ENCODE measurements at places on chromosomes 3 and 15. TPM values are rescaled to one million over a fixed set of nuclear protein-coding genes. Genes with fewer than 3 reads are reported as not detected.
A peak's percentile ranks its signal among the peaks of the same experiment; 100 is the strongest.

- no peaks in the 10 kb centered on the region for H3K27me3 ChIP-seq
- no peaks in the 10 kb centered on the region for H3K36me3 ChIP-seq
- H3K27ac ChIP-seq: no peak overlapping the region
- DNase-seq: no peak
- H3K4me1 ChIP-seq: no peaks in the 10 kb centered on the region
Observed at GRCh38 chr3:76735152-76735551, 304.7 kb upstream of the ROBO2 start.

GRCh38 chr3:111952086-111952485, 26.7 kb upstream of the ABHD10 start:
- no peak overlapping the region for H3K4me3 ChIP-seq
- peaks cover 7% of the 10 kb centered on the region for H3K36me3 ChIP-seq
- no peak overlapping the region for H3K27ac ChIP-seq

DNA sequence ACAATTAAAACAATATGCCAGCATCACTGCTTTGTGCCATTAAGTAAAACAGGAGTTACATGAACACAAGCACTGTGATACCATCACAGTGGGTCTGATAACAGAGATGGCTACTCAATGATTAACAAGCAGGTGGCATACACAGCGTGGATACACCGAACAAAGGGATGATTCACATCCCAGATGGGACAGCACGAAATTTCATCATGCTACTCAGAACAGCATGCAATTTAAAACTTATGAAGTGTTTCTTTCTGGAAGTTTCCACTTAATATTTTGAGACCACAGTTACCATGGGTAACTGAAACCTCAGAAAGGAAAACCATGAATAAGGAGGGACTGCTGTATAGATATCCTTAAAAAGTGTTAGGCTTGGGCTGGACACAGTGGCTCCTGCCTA, 44.5 kb downstream of the SLC24A1 start:
- H3K27ac ChIP-seq: no peak overlapping the region
- no peaks in the 10 kb centered on the region for H3K27me3 ChIP-seq
- no peak for DNase-seq
- H3K4me1 ChIP-seq: no peaks in the 10 kb centered on the region
- peaks cover 2% of the 10 kb centered on the region for H3K36me3 ChIP-seq

DNA sequence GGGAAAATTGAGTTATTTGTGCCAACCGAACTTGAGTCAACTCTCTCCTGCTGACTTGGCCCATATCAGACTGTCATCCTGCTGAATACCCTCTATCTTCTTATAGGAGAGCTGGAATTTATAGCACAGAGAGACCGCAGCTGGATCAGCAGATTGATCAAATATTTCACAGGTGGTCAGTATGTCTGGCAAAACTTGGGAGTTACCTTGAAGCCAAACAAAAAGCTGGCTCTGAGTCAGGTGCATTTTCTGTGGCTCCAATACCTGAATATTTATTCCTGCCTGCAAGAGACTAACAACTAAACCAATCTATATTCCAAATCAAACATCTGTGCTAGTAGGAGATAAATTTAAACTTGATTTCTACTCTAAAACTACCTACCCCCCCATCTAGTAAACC, 752.1 kb upstream of the ALCAM start:
- peaks cover 2% of the 10 kb centered on the region for H3K4me1 ChIP-seq
- H3K27ac ChIP-seq: no peak overlapping the region
- no peak overlapping the region for H3K4me3 ChIP-seq
- no peaks in the 10 kb centered on the region for H3K27me3 ChIP-seq
- H3K36me3 ChIP-seq: no peaks in the 10 kb centered on the region

DNA sequence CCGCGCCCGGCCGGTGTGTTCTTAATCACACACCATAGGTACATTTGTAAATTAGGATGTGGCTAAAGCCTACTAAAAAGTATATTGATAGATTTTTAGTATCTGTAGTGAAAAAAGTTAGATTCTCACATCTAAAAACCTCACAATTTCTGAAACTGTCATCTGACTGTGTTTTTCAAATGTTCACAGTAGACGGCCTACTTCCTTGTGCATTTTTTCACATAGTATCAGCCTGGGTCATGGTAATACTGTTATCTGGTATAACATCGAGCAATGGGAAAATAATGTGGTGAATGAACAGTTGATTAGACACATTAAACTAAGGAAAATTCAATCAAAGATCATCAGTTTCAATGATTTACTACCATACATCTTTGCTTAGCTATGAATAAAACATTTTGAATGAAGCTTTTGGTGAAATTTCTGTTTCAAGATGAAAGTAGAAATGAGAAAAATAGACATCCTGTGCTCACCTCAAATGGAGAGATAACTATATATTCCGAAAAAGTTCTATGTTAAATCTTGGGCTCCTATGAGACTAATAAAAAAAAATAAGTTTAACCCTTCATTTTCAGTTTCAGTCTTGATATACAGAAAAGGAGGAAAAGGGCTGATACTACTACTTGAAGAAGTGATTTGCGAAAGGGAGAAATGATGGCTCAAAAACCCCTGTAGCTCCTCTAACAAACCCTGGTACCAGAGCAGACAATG, 262.7 kb downstream of the ZBTB20 start:
- no peak overlapping the region for H3K27ac ChIP-seq
- H3K36me3 ChIP-seq: no peaks in the 10 kb centered on the region
- no peak overlapping the region for H3K4me3 ChIP-seq
- no peaks in the 10 kb centered on the region for H3K4me1 ChIP-seq

The LSAMP gene
- 0.88 TPM for total RNA-seq

DNA sequence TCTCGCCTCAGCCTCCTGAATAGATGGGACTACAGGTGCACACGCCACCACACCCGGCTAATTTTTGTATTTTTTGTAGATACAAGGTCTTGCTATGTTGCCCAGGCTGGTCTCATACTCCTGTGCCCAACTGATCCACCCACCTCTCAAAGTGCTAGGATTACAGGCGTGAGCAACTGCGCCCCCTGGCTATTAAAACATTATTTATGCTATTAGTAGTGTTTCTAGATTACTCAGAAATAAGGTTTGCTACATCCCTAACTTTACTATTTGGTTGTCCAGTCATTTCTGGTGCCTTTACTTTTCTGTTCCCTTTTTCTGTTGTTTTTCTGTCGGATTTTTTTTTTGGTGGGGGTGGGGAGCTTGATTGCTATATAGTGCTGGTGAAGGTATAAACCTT, 393.6 kb upstream of the TPM1 start:
- H3K36me3 ChIP-seq: no peaks in the 10 kb centered on the region
- no peaks in the 10 kb centered on the region for H3K27me3 ChIP-seq
- H3K4me1 ChIP-seq: peaks cover 2% of the 10 kb centered on the region
- H3K27ac ChIP-seq: no peak overlapping the region
- H3K4me3 ChIP-seq: no peak overlapping the region

The AKAP13 gene
- total RNA-seq: 224 TPM

DNA sequence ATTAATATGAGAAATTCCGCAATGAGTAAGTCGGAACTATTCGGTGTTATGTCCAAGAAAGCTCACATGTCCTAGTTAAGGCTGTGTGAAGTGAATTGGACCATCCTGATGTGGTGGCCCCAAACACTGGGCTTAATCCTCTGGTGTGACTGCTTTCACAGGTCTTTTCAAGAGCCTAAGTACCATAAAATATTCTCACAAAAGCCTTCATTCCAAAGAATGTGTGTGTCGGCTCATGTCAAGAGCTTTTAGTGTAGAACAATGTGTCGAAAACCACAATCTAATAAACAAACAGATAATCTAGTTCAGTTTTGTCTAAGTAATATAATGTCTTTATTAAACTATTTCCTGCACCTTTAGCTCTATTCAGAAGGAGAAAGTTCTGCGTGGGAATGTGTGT, 311.4 kb downstream of the LPP start:
- no peak overlapping the region for H3K27ac ChIP-seq
- peaks cover 6% of the 10 kb centered on the region for H3K4me1 ChIP-seq
- DNase-seq: no peak
- peaks cover 3% of the 10 kb centered on the region for H3K36me3 ChIP-seq
- no peaks in the 10 kb centered on the region for H3K27me3 ChIP-seq
- H3K4me3 ChIP-seq: no peak overlapping the region

- peak; percentile 52 for DNase-seq
- H3K4me3 ChIP-seq: no peak overlapping the region
- H3K27ac ChIP-seq: no peak overlapping the region
- H3K27me3 ChIP-seq: no peaks in the 10 kb centered on the region
Observed at GRCh38 chr3:129313415-129313664, 34.7 kb downstream of the HMCES start.

GRCh38 chr3:120102674-120103073, 8.4 kb upstream of the GSK3B start:
- H3K27me3 ChIP-seq: no peaks in the 10 kb centered on the region
- H3K4me3 ChIP-seq: no peak overlapping the region
- no peaks in the 10 kb centered on the region for H3K36me3 ChIP-seq
- no peak for DNase-seq
- no peaks in the 10 kb centered on the region for H3K4me1 ChIP-seq
- no peak overlapping the region for H3K27ac ChIP-seq

DNA sequence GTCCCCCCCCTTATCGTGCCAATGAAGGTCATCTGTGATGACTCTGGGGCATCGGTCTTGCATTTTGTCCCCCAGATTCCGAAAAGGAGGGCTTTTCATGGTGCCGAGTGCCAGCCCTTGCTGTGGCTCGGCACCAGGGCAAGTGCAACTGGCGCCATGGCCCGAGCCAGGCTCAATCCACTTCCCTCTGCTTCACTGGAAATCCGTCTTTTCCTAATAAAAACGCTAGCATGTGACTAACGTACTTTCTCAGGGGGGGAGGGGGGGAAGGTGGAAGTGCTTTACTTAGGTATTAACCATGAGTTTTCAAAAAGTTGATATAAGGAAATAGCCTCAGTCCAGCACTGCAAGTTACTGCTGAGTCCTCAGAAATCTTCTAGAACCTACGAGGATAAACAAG, 20.5 kb downstream of the TRPM1 start:
- H3K27ac ChIP-seq: no peak overlapping the region
- no peaks in the 10 kb centered on the region for H3K36me3 ChIP-seq
- no peak for DNase-seq

- H3K27me3 ChIP-seq: no peaks in the 10 kb centered on the region
- H3K27ac ChIP-seq: no peak overlapping the region
- H3K4me3 ChIP-seq: no peak overlapping the region
- no peak for DNase-seq
- no peaks in the 10 kb centered on the region for H3K36me3 ChIP-seq
Observed at GRCh38 chr15:63473999-63474809, 30.2 kb upstream of the USP3 start.

- no peak overlapping the region for H3K27ac ChIP-seq
- H3K4me1 ChIP-seq: no peaks in the 10 kb centered on the region
- H3K36me3 ChIP-seq: no peaks in the 10 kb centered on the region
- H3K27me3 ChIP-seq: no peaks in the 10 kb centered on the region
Observed at GRCh38 chr15:80424381-80424780, 20.2 kb downstream of the ARNT2 start.

- H3K4me1 ChIP-seq: no peaks in the 10 kb centered on the region
- no peak overlapping the region for H3K4me3 ChIP-seq
- no peaks in the 10 kb centered on the region for H3K27me3 ChIP-seq
- H3K27ac ChIP-seq: no peak overlapping the region
Observed at GRCh38 chr3:72976281-72976741, 20.3 kb upstream of the PPP4R2 start.

DNA sequence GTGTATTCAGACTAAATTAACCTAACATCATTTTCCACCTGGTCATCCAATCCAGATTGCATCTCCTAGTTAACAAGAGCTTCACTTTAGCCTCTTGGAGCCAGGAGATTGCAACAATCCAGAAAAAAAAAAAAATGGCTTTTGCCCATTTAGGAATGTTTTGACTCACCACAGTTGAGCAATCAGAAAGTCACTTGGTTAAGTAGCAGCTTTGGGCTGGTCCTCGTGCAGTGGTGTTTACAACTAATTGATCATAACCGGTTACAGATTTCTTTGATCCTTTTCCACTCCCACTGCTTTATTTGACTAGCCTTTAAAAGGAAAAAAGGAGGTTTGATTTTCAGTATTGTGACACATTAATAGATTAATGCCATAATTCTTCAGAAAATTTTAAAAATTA, 688.8 kb upstream of the CCDC54 start:
- H3K4me1 ChIP-seq: no peaks in the 10 kb centered on the region
- H3K27me3 ChIP-seq: no peaks in the 10 kb centered on the region
- DNase-seq: no peak
- H3K4me3 ChIP-seq: no peak overlapping the region
- H3K27ac ChIP-seq: no peak overlapping the region
- no peaks in the 10 kb centered on the region for H3K36me3 ChIP-seq

The TMEM212 gene
- total RNA-seq: not detected

The BFSP2 gene
- not detected for total RNA-seq

DNA sequence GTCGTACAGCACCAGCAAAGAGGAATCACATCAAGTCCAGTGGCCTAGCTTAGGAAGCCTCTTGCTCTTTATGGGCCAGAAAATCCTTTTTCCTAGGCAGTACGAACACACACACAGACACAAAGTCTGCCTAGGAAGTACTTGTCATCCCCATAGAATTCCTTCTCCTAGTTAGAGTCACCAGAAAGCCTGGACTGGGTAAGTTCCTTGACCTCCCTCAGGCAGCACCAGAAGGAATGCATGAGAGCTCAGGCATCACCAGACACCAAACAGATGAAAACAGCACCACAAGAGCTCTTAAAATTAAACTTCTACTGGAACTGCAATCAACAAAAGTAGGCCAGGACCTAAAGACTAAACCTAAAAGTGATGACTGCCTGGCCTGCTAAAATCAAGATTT, 192.9 kb upstream of the CCDC54 start:
- H3K27me3 ChIP-seq: no peaks in the 10 kb centered on the region
- H3K36me3 ChIP-seq: no peaks in the 10 kb centered on the region
- no peak overlapping the region for H3K27ac ChIP-seq
- H3K4me1 ChIP-seq: no peaks in the 10 kb centered on the region

DNA sequence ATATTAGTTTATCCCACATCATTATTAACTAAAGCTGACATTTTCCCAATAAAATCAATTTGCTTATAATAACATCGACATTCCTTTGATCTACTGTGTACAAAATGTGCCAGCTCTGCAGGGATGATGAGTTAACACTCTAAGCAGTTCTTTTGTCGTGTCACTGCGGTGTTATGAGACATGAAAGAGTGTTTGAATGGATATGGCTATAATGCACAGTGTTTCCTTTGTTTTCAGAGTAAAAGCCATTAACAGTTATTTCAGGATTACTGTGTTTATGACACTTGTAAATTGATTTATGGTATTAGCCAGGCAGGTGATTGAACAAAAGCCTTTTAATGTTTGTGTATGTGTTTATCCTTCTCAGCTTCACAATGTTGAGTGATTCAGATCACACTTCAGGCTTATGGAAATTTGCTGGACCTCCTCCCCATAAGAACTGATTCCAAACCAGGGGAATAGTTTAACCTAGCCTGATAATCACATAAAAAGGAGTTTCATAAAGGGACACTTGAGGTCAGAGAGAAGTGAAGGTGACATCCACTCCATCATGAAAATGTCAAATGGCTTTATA, 115.7 kb downstream of the CHL1 start:
- H3K4me1 ChIP-seq: no peaks in the 10 kb centered on the region
- no peak overlapping the region for H3K27ac ChIP-seq
- H3K4me3 ChIP-seq: no peak overlapping the region
- H3K36me3 ChIP-seq: no peaks in the 10 kb centered on the region
- DNase-seq: no peak
- no peaks in the 10 kb centered on the region for H3K27me3 ChIP-seq

The FBXL22 gene
- 16.3 TPM for total RNA-seq

GRCh38 chr3:133747907-133748639, 1.9 kb downstream of the TF start:
- no peak overlapping the region for H3K4me3 ChIP-seq
- no peaks in the 10 kb centered on the region for H3K4me1 ChIP-seq
- DNase-seq: no peak
- H3K27ac ChIP-seq: no peak overlapping the region
- no peaks in the 10 kb centered on the region for H3K36me3 ChIP-seq

The PRR23E gene
- not detected for total RNA-seq

The BOC gene
- total RNA-seq: 45.1 TPM

Measured in aorta (tissue), 5 donors.